HS-5 (cell line): ENCODE measurements at places on chromosomes 1 and 21.

- DNase-seq: no peak
These were observed 365.1 kb upstream of the VAMP3 start for GRCh38 chr1:7405844-7406500.

DNA sequence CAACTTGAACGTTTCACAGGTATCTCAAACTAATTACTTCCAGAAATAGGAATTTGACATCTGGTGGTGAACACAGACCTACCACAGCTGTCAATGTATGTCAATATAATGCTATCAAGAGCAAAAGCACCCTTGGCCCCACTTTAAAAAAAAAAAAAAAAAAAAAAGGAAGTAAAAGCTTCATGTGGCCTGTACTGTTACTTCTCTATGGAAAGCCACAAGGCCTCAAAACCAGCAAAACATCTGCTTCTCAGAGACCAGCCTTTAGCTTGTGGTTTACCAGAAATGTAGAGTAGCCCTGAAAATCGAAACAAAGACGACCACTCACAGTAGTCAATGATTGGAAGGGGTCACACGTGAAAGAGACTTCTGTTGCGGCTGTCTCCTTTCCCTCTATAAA is 109.6 kb downstream of the SLC45A1 start:
- DNase-seq: no peak

GRCh38 chr1:89068291-89068690 is 3.3 kb upstream of the GBP1 start:
- no peak for DNase-seq

- no peak for DNase-seq
These were observed 466 bp downstream of the PEX10 start for GRCh38 chr1:2411801-2412394.

DNA sequence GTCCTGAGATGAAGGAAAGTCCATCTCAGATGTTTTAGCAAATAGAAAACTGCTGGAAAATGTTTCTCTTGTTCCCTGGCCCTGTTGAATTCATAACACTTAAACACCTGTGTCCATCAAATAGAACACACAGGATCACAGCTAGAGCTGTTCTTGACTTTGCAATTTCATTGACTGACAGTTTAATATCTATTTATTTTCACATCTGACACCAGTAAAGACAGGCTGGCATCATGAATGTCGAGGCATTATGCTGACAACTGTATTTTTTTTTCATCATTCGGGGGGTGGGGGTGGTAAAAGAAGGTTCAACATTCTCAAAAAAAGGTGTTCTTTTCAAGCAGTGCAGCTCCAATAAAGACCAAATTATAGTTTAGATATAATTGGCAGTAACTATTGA is 591.2 kb upstream of the PTBP2 start:
- DNase-seq: no peak

GRCh38 chr1:98793136-98793535 is 131.6 kb downstream of the SNX7 start:
- DNase-seq: no peak

GRCh38 chr1:166136222-166136621 is 30.6 kb downstream of the FAM78B start:
- no peak for DNase-seq

GRCh38 chr1:9774712-9775679 is 48.8 kb downstream of the CLSTN1 start:
- DNase-seq: no peak

GRCh38 chr1:202713110-202713509 is 2.9 kb upstream of the SYT2 start:
- DNase-seq: no peak

GRCh38 chr1:218459878-218460711 is 115.0 kb downstream of the TGFB2 start:
- peak; percentile 83 for DNase-seq

DNA sequence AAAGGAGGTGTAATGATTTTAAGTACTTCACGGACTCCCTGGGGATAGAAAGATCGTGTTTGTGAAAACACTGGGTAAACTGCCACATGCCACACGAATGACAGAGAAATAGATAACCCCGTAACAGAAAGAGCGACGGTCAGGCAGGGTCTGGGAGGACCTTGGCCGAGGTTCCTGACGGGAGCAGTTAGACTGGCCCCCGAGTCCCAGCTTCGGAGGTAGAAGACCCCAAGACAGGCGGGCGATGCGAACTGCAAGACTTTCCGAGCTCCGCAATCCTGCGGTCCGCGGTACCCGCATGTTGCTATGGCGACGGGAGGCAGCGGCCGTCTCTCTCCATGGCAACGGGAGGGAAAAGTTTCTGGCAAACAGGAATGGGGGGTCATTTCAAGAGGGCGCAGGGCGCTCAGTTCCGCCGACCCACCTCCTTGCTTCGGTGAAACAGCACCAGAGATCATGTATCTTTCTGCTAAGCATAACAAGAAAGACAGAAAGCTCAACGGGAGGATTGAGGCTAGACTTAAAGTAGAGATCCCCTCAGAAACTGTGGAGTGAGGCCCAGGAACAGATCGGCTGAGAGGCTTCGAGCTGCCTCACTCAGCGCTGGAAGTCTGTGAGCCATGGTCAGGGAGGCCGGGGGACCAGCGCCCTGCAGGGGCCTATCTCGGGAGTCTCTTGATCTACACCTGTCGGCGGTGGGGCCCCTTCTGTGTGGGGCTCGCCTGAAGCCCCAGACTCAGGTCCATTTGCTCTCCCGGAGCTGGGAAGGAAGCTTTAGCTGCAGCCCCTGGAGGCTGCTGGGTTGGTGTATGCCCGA is 685 bp upstream of the SYT6 start:
- no peak for DNase-seq

DNA sequence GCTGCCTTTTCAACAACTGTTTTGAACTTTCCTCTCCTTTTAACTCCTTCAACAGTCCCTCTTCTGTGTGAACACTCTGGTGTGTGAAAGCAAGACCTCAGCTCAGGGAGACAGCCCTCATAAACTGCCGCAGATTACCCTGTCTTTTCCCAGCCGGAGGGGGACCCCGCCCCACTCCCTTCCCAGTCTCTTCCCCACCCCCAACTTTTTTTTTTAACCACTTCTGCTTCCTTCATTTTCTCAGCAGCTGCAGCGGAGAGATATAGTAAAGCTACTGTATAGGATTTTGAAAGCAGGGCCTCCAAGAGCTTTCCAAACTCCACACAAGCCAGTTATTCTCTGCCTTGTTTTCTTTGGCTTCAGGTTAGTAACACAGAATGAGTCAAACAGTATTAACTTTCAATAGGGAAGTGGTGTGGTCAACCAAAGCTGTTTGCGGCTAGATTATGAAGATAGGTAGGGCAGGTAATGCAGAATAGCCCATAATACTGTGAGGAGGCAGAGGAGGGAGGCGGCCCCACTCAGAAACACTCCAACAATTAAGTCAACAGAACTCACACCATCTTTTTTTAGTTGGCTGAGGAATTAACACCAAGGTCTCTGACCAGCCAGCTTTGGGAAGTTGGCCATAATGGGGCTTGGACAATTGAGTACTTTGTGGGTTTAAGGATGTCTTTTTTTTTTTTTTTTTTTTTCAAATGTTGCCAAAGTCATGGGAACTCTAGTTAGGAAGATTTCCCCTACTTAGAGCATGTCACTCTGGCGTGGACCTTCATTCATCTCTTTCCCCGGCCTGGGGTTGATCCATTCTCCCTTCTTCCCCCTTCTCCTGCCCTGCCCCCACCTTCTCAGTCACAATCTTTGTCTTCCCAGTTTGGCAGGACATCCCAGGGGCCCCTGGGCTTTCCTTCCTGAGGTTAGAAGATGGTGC is 177.0 kb downstream of the CLIC6 start:
- DNase-seq: no peak

GRCh38 chr1:175818929-175819328 is 75.5 kb upstream of the TNR start:
- DNase-seq: no peak

GRCh38 chr1:225760531-225760930 is 17.1 kb upstream of the SRP9 start:
- DNase-seq: no peak

GRCh38 chr21:46031484-46031883 is 49.9 kb downstream of the COL6A1 start:
- no peak for DNase-seq

GRCh38 chr1:42756956-42757891 is 9.6 kb downstream of the P3H1 start:
- DNase-seq: no peak

DNA sequence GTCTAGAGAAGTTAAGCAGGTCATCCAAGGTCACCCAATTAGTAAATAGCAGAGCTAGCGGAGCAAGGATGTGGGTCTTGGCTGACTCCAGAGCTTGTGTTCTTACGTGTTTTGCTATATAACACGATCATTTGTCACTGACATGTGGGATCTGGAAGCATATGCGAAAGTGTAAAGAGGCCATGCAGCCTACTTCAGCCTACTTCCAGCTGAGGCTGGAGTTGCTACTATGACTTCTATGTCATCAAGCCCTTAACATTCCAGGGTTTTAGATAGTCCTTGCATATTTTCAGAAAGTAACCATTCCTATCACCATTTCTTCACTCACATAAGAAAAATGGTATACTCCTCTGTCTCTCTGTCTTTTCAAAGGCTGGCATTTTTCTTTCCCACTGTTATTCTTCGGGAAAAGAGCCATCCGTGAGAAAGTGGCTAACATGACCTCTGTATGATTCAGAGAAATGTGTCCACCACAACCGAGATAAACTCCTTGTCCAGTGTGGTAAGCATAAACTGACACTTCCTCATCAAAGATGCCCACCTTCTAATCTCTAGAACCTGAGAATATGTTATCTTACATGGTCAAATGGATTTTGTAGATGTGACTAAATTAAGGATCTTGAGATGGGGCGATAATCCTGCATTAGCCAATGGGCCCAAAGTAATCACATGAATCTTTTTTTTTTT is 24.0 kb upstream of the ABL2 start:
- DNase-seq: no peak

DNA sequence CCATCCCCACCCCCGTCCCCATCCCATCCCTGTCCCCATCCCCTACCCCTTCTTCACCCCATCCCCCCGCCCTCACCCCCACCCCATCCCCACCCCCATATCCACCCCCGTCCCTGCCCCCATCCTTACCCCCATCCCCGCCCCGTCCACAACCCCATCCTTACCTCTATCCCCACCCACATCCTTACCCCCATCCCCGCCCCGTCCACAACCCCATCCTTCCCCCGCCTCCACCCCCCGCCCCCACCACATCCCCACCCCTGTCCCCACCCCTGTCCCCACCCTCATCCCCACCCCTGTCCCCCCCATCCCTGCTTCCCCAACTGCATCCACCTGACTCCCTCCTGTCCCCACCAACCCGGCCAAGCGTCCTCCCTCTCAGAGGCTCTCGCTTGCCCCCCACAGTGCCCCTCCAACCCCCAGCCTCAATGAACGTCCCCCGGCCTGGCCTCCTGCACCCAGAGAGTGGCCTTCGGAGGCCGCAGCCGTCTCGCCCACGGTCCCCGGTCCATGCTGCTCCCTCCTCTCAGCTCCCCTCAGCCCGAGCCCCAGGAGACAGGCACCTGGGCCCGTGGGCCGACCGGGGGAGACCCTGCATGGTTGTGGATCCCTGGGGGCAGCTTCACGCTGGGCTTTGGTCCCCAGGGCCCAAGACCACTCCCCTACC is 25.5 kb upstream of the C1orf159 start:
- DNase-seq: no peak

DNA sequence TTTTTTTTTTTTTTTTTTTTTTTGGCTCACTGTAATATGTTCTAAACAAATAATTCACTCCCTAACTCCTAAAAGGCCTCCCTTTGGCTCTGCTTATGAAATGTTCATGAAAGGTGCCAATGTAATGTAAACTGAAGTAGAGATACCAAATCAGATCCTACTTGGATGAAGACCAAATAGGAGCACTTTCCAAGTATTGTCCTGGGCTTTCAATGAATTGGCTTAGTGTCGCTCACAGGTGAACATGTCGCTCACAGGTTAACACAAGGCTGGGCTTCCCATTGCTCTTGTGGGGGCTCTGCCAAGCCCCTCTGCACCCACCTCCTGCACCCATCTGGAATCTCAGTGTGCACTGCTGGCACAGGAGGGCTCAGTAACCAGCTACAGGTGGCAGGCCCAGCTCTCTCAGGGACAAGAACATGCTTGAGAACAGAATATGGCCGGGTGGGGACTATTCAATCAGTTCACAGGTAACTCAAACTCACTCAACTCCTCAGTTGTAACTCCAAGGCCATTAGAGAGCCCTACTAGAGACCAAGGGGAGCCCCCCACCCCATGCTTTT is 10.6 kb upstream of the CD58 start:
- DNase-seq: no peak

- DNase-seq: no peak
These were observed 100.1 kb upstream of the C1orf174 start for GRCh38 chr1:3999941-4000735.

DNA sequence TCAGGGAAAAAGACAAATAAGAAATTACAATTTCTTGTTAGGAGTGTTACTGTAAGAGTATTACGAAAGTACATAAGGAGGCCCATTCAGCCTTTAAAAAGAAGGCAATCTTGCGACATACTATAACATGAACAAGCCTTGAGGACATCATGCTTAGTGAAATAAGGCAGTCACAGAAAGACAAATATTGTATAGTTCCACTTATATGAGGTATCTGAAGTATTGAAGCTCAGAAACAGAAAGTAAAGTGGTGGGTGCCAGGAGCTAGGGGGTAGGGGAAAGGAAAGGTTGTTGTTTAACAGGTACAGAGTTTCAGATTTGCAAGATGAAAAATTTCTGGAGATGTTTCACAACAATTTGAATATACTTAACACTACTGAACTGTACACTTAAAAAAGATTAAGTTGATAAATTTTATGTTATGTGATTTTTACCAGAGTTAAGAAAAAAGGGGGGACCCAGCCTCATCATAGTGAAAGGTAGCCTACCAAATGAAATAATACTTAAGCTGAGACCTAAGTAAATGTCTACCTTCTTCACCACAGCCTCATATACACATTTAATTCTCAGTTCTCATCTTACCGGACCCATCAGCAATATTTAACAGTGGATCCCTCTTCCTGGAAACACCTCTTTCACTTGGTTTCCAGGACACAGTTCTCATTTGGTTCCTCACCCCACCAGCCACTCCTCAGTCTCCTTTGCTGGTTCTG is 19.5 kb downstream of the USP24 start:
- no peak for DNase-seq

DNA sequence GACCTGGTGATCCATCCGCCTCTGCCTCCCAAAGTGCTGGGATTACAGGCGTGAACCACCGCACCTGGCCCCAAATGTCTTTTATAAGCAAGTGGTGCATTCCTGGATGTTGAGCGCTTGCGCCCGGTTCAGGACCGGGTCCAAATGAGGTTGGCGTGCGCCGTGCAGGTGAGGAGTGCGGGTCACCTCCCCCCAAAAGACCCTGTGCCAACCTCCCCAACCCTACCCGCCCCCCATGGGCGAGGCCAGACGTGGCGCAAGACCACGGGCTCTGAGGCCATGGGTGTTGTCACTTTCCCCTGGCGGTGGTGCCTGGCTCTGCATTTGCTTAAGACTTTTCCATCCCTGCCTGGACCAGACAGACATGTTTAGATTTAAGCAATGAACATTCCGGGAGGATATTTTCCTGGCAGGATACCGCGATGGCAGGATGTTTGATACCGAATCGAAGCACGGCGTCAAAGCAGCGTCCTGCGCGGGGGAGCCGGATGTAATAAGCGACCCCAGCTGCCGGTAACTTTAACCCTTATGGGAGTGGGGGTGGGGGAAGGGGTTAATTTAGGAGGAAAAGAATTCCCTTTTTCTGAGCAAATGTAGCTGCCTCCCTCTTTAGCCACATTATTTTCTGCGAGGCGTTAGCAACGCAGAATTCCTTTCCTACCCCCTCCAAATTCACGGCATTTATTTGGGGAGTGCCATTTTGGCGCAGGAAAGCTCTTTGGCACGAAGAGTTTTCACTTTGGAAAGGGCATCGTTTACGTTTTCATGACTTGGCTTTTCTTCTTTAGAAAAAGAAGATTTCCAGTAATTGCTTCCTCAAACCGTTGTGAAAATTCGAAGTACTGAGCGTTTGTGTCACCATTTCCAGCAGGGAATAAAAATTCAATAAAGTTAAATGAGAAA is 27.8 kb upstream of the RNF187 start:
- DNase-seq: peak; percentile 50
